ENCODE measurements at places on chromosomes 16 and 17.

DNA sequence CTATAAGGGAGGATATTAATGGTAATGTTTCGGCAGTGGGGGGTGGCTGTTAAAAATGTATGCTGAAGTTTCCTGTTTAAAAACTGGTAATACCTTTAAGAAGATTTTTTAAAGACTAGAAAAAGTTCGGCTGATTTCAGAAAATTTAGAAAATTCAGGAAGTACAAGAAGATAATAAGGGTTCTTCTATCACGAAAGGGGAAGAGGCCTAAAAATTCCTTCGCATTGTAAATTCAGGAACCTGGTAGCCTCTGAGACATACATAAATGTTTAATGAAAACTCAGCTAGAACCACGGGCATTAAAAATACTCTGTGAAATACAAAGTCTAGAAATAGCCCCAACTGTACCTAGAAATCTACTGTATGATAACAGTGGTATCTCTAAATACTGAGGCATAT is 181.2 kb downstream of the PARN start:
- no peak for DNase-seq

GRCh38 chr16:68005786-68006286 is 6.6 kb upstream of the DPEP2 start:
- DNase-seq = no peak

GRCh38 chr17:81833921-81834830 is 674 bp downstream of the PPP1R27 start:
- no peak for DNase-seq

- no peak for DNase-seq
Measured at GRCh38 chr17:40501499-40501911, at the start of gene TNS4. Gene TNS4, minus strand, starts transcription at chr17:40501623. Its CDS starts 5,198 bp downstream, at chr17:40496425.

DNA sequence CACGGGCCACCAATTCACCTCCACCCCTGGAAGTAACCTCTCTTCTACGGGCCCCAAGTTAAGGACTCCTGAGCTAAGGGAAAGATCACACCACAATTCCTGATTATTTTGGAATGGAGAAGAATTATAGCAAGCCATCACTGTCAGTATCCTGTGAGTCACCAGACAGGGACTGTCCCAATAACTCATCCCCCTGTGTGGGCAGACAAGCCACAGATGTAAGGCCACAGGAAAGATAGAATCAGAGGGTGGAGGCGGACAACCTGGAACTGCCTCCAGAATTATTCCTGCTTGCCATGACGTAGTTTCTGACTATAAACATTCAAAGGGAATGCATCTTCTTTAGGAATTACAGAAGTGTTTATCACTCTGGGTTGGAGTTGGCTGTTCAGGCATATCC is 5.8 kb upstream of the MYO1D start:
- no peak for DNase-seq

GRCh38 chr16:89101303-89102040 is 7.8 kb downstream of the ACSF3 start:
- no peak for DNase-seq

GRCh38 chr17:15437303-15437635 is 30.2 kb downstream of the CDRT4 start:
- DNase-seq = no peak

GRCh38 chr17:68602289-68602688 is 1.1 kb upstream of the FAM20A start:
- DNase-seq = no peak

DNA sequence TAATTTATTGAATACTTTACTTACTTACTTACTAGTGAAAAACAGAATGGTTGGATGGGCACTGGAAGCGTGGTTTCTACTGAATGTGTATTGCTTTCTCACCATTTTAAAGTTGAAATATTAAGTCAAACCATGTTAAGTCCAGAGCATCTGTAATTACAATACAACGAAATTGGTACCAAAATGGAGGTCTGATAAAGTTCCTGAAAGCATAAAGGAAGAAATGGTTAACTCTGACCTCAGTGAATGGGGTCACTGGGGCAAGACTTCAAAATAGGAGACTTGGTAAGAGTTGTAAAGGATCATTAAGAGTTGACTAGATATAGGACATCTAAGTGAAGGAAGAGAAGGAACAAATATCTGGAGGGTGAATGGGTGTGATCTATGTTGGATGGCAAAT is 237.1 kb downstream of the MAF start:
- DNase-seq = no peak

GRCh38 chr16:85697431-85697830 is 8.7 kb upstream of the GINS2 start:
- no peak for DNase-seq

- no peak for DNase-seq
Measured at GRCh38 chr17:73550556-73550955, 93.7 kb downstream of the SDK2 start.

DNA sequence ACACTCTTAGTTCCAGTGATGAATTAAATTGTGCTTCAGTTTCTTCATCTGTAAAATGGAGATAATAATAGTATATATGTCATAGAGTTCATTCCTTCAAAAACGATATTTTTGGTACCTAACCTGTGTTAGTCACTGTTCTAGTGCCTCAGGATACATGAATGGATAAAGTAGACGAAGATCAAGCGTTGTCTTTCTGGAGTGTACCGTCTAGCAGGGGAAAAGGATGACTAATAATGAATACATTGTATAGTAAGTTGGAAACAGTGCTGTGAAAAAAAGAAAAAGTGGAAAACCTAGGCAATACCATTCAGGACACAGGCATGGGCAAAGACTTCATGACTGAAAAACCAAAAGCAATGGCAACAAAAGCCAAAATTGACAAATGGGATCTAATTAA is 8.6 kb downstream of the KRT10 start:
- DNase-seq = no peak

All from NCI-H1694 (cell line).